Progenitor cell of endocrine pancreas (in vitro differentiated cells): ENCODE measurements at places on chromosomes 2 and 18.

DNA sequence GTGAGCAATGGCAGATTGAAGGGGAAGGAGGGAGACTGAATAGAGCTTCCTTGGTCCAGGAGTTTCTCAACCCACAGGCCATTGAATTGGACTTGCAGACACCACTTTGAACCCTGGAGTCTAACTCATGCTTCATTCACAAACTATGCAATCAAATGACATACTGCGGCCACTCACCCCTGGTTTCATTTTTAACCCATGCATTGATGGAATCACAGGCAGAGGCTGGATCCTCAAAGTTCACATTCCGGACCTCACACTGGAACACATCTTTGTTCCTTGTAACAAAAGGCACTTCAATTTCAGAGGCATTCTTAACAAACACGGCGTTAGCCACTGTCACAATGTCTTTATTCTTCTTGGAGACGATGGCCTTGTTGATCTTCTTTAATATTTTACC lies 40.7 kb downstream of the MRPL44 start:
- H3K4me3 ChIP-seq, result no peak overlapping the region
- H3K36me3 ChIP-seq, result peaks cover 2% of the 10 kb centered on the region
- no peak overlapping the region for H3K27ac ChIP-seq
- no peaks in the 10 kb centered on the region for H3K4me1 ChIP-seq
- no peaks in the 10 kb centered on the region for H3K27me3 ChIP-seq
- no peak for DNase-seq

DNA sequence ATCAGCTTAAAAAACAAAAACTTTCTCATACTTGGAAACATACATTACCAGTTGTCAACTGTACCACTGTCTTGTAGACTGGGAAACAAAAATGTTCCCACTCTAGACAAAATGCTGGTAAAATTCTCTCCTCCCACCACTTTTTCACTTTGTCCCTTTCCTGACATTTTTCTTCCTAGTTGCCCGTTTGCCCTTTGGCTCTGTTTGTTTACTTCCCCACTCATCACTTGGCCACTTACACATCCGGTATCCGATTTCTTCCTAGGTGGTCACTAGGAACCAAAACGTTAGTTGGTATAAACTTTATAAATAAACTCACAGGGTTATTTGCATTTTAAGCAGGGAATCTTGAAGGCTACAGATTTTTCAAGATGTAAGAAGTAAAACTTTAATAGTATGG lies 84.9 kb downstream of the METTL4 start:
- H3K27me3 ChIP-seq, result peaks cover 3% of the 10 kb centered on the region
- H3K4me1 ChIP-seq, result peaks cover 2% of the 10 kb centered on the region
- no peak overlapping the region for H3K4me3 ChIP-seq
- H3K27ac ChIP-seq, result no peak overlapping the region

DNA sequence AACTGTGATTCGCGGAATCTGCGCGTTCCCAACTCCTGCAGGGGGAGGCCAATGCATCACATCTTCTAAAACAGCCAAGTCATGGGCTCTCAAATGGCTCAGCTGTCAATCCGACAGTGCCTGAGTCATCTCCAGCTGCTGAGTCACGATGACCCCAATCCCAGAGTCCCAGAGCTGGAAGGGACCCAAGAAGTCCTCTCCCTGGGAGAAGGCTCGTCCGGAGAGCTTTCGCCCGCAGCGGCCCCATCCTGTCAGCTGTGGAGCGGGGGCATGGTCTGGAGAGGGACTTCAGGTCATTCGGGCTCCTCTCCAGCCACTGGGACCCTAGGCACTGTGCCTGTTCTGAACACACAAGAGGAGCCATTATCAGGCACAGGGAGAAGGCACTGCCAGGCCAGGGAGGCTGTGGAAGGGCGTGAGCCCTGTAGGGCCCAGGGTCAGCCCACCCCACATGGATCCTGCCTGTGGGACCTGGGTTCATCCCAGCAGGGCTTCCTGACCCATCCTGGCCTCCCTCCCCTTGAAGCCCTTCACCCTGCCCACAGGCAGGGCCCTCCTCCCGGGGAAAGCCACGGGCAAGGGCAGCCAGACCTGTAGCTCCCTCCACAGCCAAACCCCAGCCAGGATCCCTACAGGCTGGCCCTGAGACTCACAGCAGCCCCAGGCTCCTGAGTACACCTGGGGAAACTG lies 47.6 kb upstream of the GPC1 start:
- no peaks in the 10 kb centered on the region for H3K36me3 ChIP-seq
- H3K27ac ChIP-seq, result no peak overlapping the region
- H3K27me3 ChIP-seq, result peaks cover 10% of the 10 kb centered on the region
- no peaks in the 10 kb centered on the region for H3K4me1 ChIP-seq
- H3K4me3 ChIP-seq, result no peak overlapping the region

DNA sequence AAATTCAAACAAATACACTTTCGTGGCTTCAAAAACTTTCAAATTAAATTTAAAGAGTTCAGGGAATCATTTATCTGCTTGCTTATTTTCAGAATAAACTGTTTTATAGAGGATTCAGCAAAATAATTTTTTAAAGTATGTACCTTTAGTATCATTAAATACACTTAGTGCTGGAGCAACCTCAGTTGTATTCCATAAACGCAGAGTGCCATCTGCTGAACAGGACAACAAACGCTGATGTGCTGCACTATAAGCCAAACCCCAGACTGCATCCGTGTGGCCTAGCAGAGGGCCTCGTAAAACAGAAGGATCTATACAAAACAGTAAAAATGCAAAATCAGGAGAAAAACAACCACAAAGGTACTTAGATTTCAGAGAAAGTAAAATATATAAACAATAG lies 108.6 kb downstream of the STRN start:
- H3K27me3 ChIP-seq, result no peaks in the 10 kb centered on the region
- no peak overlapping the region for H3K4me3 ChIP-seq
- DNase-seq, result no peak
- peaks cover 16% of the 10 kb centered on the region for H3K36me3 ChIP-seq

GRCh38 chr18:24985586-24985985 lies 366.4 kb downstream of the ZNF521 start:
- no peak overlapping the region for H3K4me3 ChIP-seq
- no peak for DNase-seq
- H3K27me3 ChIP-seq, result peaks cover 90% of the 10 kb centered on the region
- H3K27ac ChIP-seq, result no peak overlapping the region
- H3K36me3 ChIP-seq, result no peaks in the 10 kb centered on the region
- peaks cover 1% of the 10 kb centered on the region for H3K4me1 ChIP-seq

- peaks cover 4% of the 10 kb centered on the region for H3K27me3 ChIP-seq
- no peak for DNase-seq
- H3K4me1 ChIP-seq, result no peaks in the 10 kb centered on the region
- H3K36me3 ChIP-seq, result no peaks in the 10 kb centered on the region
- H3K4me3 ChIP-seq, result no peak overlapping the region
Measured at GRCh38 chr2:100641125-100641435, 78.3 kb downstream of the PDCL3 start.
